AG08396 (cell line): ENCODE measurements at places on chromosomes 16 and 17.
A peak's percentile ranks its signal among the peaks of the same experiment; 100 is the strongest.

GRCh38 chr16:68234188-68235107, 1.5 kb downstream of the ESRP2 start:
- DNase-seq, result no peak

DNA sequence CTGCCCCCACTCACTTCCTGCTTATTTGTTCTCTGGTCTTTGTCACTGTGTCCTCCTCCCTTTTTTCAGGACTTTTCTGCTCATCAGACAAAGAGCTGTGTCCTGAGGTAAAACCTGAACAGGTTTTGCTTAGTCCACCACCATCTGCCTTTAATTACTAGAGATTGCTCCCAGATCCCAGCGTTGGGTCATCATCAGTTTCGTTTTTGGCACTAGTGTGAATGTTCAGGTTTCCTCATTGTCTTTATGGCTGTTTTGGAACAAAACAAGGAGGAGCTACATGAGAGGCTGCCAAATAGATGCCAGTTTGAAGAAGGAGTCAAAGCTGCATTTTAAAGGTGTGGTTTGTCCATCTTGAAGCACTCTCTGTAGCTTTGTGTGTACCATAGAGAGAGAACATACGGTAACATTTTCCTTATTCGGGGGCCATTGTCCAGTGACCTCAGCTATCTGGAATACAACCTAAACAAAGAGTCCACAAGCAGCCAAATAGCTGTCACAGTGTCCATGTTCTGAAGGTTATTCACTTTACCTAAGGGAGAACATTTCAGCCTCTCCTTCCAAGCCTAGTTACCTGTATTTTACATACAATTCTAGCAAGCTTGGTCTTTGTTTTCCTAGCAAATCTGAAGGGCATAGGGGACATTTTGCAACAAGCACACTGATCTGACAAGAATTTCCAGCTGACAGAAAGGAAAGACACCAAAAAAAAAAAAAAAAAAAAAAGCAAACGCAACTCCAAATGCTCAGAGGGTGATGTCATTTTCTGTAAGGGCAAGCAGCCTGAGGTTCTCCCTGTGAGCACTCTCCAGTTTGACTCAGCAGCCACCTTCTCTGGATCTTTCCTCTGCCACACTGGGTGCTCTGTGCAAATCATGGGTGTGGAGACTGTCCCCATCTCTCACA, 196.1 kb downstream of the NTN1 start:
- DNase-seq, result peak; percentile 79

GRCh38 chr16:57252148-57252721, 7.2 kb downstream of the ARL2BP start:
- DNase-seq, result no peak

GRCh38 chr17:8001976-8002720, at the start of gene GUCY2D:
Gene GUCY2D (plus strand): TSS chr17:8002615. CDS start chr17:8003048, 433 bp downstream.
- peak; percentile 21 for DNase-seq

DNA sequence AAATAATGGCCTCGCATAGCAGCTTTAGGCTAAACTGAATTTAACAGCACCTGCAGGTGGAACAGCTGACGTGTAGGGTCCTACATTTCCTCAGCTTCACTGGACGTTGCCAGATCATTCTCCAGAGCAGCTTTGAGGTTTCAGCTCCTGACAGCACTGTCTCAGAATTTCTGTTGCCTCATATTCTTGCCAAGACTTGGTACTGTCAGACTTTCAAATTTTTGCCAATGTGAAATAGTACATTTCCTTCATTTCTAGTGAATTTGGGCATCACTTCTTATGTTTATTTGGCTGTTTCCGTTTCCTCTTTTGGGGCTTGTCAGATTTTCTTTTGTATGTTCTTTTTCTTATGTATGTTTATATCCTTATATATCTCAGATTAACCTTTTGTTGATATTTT, 48.7 kb downstream of the MRTFB start:
- no peak for DNase-seq

DNA sequence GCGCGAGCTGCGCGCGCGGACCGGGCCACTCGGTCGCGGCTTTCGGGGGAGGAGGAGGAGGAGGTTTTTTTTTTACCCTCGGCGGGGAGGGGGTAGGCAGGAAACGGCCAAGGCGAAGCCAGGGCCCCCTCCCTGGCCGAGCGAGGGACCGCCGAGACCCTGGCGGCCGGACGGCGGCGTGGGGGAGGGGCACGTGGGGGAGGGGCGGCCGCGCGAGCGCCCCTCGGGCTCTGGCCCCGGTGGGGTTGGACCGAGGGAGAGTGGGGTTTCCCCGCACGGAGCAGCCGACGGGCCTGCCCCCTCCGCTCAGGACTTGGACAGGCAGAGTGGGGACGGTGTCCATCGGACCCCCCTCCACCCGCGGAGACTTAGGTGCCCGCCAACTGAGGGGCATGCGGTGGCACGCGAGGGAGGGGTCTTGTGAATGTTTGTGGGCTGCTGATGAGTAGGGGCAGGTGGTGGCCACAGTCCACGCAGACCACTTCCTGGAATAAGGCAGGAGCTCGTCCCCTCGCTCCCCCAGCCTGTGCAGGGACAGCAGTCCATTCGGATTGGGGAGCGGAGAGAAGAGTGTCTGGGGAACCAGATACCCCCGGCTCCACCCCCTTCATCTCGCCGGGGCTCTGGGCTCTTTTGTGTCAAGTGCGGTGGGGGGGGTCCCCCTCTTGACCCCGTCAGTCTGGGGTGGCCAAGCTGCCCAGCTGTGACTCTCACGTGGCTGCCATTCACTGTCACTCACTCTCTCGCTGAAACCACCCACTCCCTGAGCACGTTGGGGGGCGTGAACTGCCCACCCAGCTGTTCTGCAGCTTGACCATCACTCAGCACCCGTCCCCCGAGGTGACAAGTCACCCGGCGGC, 3.0 kb upstream of the CHD3 start:
- DNase-seq, result peak; percentile 65

- DNase-seq, result no peak
These were observed 6.5 kb upstream of the MTMR4 start for GRCh38 chr17:58520843-58521430.

- no peak for DNase-seq
These were observed 80.9 kb upstream of the C17orf78 start for GRCh38 chr17:37294888-37295287.

DNA sequence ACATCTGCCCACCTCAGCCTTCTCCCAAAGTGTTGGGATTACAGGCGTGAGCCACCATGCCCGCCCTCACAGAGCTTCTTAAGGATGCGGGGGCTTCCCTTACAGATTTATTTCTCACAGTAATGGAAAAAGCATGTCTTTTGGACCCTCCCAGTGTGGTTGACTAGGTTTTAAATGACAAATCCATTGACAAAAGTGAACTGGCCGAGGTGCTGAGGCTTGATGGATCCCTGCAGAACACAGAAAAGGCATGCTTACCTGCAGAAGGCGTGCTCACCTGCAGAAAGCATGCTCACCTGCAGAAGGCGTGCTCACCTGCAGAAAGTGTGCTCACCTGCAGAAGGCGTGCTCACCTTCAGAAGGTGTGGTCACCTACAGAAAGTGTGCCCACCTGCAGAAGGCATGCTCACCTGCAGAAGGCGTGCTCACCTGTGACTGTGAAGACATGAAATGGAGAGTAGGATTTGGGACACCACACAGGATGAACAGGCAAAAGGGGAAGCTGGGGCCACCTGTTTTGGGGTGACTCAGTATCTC, 15.1 kb upstream of the BBS2 start:
- DNase-seq, result no peak

GRCh38 chr16:1277151-1277598, 21.3 kb downstream of the TPSD1 start:
- DNase-seq, result no peak

- DNase-seq, result peak; percentile 38
These were observed 12.8 kb upstream of the RANGRF start for GRCh38 chr17:8275421-8276290.

GRCh38 chr17:67891481-67892119, 66.3 kb downstream of the BPTF start:
- DNase-seq, result peak; percentile 16

DNA sequence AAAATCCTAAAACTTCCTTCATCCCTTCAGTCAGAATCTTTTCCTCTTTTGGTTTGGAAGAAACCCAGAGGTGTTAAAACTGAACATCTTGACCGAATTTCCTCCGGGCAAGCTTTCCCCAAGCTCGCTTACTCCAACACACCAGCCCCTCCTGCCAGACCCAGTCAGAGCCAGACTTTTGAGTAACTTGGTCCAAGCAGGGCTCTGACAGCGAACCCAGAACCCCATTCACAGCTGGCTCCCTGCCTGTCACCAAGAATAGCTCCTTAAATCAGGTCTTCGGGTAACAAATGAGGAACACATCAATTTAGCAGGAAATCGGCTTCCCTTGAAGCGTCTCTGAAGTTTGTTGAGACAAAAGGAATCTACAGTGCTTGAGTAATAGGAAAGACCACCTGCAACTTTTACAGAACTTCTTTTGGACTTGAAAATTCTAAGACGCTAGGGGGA, 27.3 kb downstream of the GAS7 start:
- no peak for DNase-seq

DNA sequence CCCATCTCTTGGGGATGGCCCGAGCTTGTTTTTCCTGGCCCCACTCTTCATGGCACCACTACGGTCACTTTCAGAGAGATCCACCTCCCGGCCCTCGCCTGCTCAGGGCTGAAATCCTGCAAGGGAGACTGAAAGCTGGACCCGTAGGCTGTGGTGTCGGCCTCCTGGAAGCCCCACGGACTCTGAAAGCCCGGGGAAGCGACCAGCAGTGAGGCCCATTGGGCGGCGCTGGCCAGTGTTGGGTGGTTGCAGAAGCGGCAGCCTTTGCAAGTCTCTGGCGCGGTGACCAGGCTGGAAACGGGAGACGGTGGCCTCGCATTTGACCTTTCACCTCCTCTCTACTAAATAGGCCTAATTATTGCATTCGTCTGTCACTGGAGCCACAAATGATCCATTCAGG, 186.0 kb upstream of the FOXF1 start:
- no peak for DNase-seq

DNA sequence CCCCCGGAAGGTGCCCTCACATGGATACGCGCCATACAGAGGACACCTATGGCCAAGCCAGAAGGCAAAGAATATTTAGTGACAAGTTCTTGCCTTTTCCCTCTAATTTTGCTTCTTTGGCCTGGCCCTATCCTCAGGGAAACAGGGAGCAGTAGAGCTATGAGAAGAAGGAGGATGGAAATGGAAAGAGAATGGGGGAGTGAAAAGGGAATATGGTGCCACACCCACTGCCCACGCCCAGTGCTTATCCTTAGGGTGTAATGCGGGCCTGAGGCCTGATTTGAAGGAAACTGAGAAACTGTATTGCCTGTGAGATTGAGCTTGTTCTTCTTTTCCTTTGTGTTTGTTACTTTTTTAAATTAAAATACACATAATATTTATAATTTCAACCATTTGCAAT, 255.1 kb downstream of the HS3ST3A1 start:
- no peak for DNase-seq

GRCh38 chr16:12653820-12654392, 149.8 kb downstream of the CPPED1 start:
- DNase-seq, result no peak

- no peak for DNase-seq
These were observed at the start of gene CYGB for GRCh38 chr17:76537578-76538280. Gene CYGB (minus strand): TSS chr17:76537709. CDS start chr17:76537542, 167 bp downstream.

GRCh38 chr17:38434178-38434665, 6.0 kb downstream of the ARHGAP23 start:
- no peak for DNase-seq
